Amygdala (tissue), 56 donors: ENCODE measurements at places on chromosomes 3 and 15.

- DNase-seq = no peak
These were observed 1024.4 kb upstream of the CADM2 start for GRCh38 chr3:83934192-83935021.

DNA sequence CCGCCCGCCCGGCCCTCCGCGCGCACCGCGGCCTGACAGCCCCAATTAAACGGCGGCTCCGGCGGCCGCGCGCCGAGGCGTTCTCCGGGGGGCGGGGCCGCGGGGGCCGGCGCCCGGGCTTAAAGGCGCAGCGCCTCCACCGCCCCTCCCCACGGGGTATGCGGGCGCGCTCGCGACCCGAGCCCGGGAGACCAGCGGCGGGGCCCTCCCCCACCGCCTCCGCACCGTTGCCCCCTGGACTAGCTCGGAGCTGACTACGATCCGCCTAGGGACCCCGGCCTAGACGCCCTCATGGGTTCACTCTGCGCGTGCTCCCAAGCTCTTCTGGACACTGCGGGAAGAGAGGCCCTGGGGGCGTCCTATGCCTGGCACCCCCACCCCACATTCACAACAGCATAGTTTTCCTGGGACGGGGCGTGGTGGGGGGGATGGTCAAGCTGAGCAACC, at the start of gene DUSP7:
Gene DUSP7 (minus strand): TSS at position 51 of the 447 bp plus-strand sequence. CDS start 205 bp downstream, outside the sequence.
- DNase-seq = peak; percentile 69

GRCh38 chr15:76328958-76329357, 7.6 kb upstream of the ISL2 start:
- no peak for DNase-seq

DNA sequence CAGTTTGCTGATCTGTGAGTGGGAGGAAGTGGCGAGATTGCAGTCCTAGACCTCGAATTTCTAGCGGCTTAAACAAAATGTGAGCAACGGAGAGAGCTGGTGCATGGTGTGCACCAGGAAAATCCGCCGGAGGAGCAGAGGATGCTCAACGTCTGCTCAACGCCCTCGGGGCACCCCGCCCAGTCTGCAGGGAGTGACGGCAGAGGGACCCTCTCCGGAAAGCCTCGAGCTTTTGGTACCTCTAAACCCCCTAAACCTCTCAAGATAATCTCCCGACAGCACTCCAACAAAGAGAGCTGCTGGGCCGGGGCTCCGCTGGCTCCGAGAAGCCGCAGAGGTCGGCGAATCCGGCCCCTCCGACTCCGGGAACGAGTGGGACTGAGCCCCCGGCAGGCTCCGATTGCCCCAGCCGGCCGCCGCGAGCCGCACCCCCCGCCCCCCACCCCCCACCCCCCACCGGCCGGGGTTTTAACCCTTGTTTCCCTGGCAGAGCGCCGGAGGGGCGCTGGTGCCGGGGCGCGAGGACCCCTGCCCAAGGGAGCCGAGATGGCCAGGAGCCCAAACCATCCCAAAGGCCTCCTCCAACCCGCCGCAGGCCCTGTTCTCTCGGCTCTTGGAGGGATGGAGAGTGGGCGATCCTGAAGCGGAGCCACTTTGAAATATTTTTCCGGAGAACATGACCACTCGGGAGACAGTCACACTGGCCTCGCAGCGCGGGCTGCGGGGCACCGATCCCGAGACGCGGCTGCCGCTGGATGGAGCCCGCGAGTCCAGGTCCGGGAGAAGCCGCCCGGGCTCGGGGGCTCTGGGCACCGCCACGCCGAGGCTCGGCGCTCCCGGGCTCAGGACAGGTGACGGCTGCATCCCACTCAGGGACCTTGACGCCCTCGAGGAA, 1.5 kb downstream of the MEGF11 start:
- DNase-seq = no peak

DNA sequence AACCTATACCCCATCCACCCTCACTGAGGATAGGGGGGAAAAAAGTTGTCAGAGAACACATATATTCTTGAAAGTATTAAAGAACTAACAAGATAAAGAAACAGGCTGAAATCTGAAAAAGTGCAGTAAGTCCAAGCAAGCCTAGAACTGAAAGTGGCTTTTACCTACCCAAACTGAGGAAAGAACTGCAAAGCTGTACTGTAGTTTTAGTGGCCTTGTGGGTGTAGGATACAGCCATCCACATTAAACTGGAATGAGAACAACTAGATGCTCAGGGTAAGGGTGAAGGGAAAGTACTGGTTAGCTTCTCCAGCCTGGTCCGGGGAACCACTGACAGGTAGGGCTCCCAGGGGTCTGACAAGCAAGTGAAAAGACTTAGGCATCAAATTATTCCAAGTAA, 10.1 kb downstream of the UBP1 start:
- DNase-seq = no peak

GRCh38 chr3:64138046-64138445, 87.2 kb downstream of the PRICKLE2 start:
- no peak for DNase-seq
